Aorta (tissue), 5 donors: ENCODE measurements at places on chromosomes 5 and 9.
A peak's percentile ranks its signal among the peaks of the same experiment; 100 is the strongest.

- DNase-seq = peak; percentile 90
Observed at GRCh38 chr5:171494452-171495121, 75.1 kb downstream of the FGF18 start.

DNA sequence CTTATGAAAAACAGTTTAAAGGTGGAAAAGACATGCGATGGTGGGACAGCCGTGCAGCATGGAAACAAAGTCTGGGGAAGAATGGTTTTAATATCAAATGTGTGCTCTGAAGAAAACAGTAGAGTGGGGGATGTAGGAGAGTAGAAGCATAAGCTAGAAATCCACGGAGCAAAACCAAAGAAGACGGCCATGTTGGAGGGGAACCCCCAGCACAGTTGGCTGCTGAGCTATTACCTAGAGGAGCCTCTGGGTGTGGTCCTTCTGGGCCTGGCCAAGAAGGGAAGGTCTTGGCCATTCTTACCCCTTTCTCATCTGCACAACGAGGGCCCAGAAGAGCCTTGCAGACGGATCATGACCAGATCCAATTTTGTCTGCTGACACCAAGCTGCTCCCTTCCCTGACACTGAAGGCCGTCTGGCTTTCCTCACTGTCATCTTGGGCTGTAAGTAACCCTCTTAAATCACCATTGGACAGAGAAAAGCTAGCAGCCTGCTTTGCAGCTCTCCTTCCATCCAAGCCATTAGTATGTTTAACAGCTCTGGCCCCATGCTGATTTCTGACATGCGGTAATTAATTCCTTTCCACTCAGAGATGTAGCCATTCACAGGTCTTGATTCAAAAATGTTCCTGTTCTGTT is 189.5 kb downstream of the SEC61B start:
- DNase-seq = no peak

DNA sequence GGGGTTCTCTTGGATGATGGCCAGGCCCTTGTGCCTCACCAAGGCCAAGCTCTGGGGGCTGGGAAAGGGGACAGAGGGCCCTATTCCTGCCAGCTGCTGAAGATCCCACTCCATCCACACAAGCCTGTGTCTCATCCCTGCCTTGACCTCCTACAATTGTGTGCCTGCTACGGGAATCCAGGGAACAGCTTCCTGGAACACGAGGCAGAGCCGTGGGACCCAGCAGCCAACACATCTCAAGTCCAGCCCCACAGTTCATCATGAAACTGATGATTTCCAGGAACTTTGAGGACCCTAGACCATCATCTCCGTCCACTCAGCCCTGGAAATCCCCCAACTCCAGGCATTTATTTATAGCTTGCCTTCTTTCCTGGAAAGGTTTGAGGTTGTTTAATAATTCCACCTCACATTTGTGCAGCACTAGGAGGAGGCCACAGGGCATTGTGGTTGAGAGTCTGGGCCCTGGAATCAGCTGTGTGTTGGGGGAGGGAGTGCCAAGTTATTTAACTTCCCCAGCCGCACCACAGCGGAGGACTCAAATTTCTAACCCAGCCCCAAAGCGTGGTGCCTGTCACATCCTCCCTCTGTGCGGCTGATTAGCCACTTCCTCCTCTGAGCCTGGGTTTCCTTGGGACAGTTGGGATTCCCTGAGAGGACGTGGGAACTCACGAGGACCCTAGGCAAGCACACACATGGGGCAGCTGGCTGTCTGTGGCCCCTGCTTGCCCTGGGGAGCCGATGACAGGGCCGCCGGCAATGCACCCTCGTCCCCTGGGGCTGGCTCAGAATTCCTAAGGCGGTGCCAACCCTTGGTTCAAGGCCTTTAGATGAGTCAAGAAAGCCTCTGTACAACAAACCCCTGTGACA is 58.2 kb upstream of the GGTA1 start:
- peak; percentile 94 for DNase-seq

DNA sequence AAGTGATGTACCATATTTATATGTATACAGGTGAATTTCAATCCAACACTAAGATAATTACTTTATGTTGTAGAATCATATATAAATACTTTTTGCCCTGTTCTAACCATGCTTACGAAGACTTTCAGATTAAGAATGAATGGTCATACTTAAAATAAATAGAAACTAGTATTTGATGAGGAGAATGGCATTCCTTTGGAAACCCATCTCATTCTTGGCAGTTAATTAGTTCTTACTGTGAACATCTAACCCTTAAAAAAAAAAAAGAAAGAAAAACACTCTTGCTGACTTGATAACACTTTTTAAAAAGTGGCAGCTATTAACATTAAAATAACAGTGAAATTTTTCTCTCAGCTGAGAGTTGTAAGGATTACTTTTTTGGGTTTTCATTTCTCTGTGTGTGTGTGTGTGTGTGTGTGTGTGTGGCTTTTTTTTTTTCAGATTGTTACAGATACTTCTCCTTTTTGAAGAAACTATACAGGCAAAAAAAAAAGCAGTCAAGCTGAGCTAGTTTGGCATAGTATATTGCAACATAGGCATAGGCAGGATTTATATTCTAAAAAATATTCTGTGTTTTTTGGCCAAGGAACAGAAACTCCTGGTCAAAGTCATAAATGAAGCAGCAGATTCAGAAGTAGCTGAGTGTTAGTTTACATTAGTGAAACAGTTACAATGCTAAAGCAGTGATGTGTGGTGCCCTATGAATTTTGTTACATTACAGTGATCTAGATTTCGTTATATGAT is 163.5 kb downstream of the CD180 start:
- no peak for DNase-seq
